Stimulated activated CD8-positive, alpha-beta memory T cell treated with anti-CD3 and anti-CD28 coated beads, Interleukin-12 subunit alpha, Interleukin-12 subunit beta, amount 100 ng/mL, for 4 hours (primary cell): ENCODE measurements at places on chromosomes 2 and 18.

GRCh38 chr18:23588836-23589560 lies 2.7 kb upstream of the NPC1 start:
- no peak for DNase-seq

- no peak for DNase-seq
These were observed 66.8 kb downstream of the GRB14 start for GRCh38 chr2:164554487-164554886.

GRCh38 chr2:70583091-70583490 lies 29.5 kb upstream of the TGFA start:
- DNase-seq: no peak

GRCh38 chr2:203569677-203570316 lies 34.7 kb upstream of the RAPH1 start:
- DNase-seq: no peak

DNA sequence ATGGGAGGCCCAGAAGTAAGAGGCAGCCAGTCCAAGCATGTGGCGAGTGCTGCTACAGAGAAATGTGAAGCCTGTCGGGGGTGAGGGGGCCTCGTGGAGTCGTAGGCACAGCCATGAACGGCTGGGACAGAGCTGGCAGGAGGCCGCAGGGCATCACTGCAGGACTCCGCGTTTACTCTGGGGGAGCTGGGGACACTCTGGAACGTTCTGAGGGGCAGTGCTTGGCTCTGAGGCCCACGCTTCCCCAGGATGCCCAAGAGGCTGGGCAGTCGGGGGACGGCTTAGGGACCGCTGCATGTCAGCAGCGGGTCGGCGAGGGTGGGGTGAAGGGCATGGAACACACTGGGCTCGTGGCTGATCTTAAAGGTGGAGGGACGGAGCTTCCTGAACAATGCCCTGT lies 6.6 kb downstream of the TMEM18 start:
- DNase-seq: no peak

DNA sequence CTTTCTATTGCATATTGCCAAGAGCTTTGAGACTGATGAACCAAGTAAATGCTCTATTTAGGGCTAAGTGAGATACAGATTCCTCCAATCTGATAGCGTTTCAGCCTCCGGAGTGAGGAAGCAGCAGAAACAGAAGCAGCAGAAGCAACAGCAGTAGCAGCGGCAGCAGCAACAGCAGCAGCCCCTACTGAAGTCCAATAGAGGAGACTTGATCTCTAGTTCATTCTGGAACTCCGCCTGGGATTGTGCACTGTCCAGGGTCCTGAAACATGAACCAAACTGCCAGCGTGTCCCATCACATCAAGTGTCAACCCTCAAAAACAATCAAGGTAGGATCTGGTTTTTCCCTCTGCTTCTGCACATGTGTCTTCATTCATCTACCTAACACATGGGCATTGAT lies at the start of gene DPP10:
TSS of gene DPP10 (plus strand) at position 132 of the 400 bp plus-strand sequence.
- DNase-seq: no peak

DNA sequence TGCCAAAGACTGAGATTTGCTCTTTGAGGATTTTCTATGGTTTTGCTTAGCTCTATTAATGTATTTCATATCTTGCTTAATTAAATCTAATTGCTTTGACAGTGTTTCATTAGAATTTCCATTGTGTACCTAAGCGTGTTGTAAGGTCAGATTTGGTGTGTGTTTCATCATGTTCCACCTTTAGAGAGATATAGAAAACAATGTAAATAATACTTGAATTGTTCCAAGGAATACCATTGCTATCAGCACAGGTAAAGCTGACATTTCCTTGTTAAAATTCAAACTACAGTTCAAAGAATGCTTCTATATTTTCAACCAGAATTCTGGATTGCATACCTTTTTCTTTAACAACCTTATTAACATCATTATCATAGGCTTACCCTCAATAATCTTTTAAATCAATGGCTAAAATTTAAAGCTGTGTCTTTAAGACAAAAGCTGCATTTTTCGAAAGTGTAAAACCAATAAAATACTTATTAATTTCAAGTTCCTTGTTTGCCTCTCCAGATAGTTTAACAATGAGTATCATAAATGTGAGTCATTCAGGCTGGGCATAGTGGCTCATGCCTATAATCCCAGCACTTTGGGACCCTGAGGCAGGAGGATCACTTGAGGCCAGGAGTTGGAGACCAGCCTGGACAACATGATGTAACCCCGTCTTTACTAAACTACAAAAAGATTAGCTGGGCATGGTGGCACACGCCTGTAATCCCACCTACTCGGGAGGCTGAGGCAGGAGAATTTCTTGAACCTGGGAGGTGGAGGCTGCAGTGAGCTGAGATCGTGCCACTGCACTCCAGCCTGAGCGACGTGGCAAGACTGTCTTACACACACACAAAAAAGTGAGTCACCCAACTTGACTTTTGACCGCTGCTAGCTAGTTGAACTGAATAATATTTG lies 188.0 kb upstream of the PKDCC start:
- no peak for DNase-seq

DNA sequence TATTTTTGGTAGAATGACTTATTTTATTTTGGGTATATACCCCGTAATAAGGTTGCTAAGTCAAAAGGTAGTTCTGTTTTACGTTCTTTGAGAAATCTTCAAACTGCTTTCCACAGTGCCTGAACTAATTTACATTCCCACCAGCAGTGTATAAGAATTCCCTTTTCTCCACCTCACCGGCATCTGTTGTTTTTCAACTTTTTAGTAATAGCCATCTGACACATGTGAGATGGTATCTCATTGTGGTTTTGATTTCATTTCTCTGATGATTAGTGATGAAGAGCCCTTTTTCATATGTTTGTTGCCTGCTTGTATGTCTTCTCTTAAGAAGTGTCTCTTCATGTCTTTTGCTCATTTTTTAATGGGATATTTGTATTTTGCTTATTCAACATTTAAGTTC lies 215.2 kb upstream of the TFPI start:
- no peak for DNase-seq

DNA sequence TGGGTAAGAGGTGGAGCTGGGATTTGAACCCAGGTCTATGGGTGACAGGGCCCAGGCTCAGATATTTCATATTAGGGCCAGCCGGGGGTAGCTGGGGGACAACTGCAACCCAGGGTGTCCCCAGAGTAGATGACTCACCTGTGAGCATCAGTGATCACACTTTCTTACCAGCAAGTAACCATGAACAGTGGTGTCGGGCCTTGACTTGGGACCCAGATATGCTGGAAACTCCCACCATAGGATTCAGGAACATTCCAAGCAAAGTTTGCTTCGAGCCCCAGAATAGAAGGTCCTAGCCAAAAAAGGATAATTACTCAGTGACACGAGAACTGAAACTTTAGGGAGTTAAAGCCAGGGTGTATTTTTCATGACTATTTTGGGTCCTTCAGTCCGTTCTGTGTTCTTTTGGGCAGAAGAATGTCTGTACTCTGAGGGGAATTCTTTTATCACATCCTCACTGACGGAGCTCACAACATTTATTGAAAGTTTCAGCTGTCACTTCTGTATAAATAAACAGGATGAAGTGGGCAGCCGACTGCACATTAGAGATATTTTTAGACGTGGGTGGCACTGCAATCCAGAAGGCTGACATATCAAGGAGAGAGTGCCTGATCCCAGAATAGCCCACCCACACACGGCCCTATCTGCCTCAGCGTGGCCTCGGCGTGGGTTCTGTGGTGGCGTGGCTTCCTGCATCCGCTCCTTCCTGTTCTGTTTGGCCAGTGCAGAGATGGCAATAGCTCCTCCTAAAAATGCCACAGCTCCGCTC lies 45.6 kb downstream of the RAMP1 start:
- no peak for DNase-seq

DNA sequence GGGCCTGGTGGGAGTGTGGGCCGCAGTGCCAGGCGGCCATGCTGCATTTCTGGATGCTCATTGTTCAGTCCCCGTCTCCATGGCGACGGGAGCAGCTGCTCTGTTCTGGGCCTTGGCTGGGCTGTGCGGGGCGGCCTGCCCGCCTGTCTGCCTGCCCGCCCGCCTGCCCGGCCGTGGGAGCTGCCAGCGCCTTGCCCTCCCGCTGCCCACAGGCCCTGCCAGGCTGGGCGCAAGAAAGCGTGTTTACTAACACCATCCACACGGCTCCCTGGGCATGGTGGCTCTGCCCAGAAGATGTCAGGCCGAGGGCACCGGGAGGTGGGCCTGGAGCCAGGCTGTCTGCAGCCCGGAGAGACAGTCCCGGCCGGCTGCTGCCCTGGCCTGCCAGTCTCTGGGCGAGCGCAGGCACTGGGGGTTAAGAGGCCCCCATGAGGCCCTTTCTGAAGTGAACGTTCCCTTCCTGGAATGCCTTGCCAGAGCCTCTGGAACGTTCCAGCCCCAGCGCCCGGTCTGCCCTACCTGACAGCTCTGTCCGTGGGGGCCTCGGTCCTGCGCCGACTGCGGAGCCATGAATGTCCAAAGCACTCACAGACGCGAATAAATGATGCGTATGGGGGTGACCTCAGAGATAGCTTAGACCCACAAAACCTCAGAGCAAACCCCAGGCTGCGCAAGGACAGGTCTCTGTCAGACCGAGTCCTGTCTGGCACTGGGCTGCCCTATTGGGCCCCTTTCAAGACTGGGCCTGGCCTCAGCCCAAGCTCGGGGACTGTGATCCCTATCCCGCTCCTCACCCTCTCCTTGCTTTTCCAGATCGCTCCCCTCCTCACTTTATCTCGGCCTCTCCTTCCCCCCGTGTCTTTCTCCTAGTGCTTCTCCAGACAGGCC lies 44.3 kb downstream of the MYCN start:
- DNase-seq: no peak
